SJCRH30 (cell line): ENCODE measurements at places on chromosomes 1 and 21. TPM values are rescaled to one million over a fixed set of nuclear protein-coding genes. Genes with fewer than 3 reads are reported as not detected.

The FAM167B gene
- not detected in 2 replicates for total RNA-seq

The FNBP1L gene
- 39.2 and 43.5 TPM in 2 replicates for total RNA-seq

The IPO9 gene
- total RNA-seq, result 69.8 and 70.4 TPM in 2 replicates

- peak; percentile 55 for DNase-seq
Measured at GRCh38 chr1:8374812-8375211, 56.9 kb downstream of the SLC45A1 start.

GRCh38 chr1:161069731-161070270, at the start of gene ARHGAP30:
ARHGAP30 (minus strand) TSS chr1:161069891; CDS start chr1:161069624, 267 bp downstream.
- DNase-seq, result peak; percentile 21
